ENCODE measurements at places on chromosomes 13 and 19.

DNA sequence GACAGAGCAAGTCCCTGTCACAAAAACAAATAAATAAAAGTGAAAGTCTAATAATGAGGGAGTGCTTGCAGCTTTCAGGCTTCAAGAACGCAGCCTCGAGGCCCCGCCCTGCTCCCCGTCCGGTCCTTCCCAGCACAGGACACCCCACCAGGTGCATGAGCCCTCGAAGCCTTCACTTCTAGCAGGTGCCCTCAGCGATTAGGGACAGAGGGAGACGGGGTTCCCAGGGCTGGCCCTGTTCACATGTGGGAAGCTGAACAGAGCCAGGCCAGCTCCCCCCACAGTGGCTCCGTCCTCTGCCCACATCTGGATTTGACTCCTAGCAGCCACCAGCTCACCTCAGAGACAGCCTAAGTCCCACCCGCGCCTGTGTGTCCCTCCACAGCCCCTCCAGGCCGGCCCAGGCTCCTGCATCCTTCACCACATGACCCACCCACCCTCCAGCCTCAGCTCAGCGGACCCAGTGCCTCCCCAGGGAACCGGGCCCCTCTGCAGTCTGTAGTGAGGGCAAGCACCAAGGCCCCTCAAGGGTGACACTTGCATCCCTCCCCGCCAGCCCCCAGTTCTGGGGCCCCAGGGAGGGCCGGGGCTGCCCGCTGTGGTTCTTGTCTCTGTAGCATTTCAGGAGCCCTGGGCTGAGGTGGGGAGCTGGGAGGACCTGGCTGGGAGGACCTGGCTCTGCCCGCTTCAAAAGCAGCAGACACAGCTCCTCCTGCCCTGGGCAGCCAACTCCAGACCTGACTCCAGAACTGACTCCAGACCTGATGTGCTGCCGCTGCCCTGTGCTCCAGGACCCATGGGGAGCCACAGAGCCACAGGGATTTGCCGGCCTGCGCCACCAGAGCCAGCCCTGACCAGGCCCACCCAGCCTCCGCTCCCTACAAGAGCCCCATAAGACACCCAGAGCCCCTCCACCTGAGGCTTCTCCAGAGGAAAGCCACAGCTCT is 27.2 kb downstream of the GPX4 start:
- DNase-seq = no peak

GRCh38 chr13:100434010-100434763 is 154.4 kb downstream of the GGACT start:
- no peak for DNase-seq

- DNase-seq = no peak
Measured at GRCh38 chr13:96041326-96042110, 11.7 kb downstream of the UGGT2 start.

DNA sequence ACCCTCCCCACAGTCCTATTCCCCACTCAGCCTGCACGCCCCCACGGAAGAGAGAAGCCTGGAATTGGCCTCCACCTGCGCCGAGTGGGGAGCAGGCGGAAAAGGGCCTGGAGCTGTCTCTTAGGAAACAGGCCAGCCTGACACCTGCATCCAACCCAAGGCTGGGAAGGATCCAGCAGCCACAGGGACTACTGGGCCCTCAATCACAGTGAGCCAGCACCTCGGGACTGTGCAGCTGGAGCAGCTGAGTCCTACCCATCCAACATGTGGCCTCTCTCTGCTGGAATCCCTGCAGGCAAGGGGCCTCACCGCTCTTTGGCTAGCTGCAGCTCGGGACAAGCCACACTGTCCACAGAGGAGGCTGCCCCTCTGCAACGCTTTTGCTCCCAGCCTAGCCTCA is 8.3 kb upstream of the EPHX3 start:
- no peak for DNase-seq

DNA sequence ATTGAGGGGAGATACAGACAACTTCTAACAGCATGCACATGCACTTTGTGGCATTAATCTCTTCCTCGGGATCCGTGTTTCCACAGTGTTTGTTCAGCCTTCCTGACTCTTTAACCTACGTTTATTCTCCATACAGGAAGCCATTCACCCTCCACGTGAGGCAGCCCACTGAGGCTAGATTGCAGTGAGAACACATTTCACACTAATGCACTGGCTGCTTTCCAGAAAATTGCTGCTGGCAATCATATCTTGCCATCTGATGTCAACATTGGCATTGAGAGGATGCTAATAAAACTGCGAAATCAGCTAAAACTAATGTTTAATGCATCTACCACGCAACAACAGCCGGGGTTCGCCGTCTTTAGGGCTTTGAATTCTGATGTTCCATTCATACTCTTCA is 30.0 kb downstream of the DCLK1 start:
- DNase-seq = no peak

DNA sequence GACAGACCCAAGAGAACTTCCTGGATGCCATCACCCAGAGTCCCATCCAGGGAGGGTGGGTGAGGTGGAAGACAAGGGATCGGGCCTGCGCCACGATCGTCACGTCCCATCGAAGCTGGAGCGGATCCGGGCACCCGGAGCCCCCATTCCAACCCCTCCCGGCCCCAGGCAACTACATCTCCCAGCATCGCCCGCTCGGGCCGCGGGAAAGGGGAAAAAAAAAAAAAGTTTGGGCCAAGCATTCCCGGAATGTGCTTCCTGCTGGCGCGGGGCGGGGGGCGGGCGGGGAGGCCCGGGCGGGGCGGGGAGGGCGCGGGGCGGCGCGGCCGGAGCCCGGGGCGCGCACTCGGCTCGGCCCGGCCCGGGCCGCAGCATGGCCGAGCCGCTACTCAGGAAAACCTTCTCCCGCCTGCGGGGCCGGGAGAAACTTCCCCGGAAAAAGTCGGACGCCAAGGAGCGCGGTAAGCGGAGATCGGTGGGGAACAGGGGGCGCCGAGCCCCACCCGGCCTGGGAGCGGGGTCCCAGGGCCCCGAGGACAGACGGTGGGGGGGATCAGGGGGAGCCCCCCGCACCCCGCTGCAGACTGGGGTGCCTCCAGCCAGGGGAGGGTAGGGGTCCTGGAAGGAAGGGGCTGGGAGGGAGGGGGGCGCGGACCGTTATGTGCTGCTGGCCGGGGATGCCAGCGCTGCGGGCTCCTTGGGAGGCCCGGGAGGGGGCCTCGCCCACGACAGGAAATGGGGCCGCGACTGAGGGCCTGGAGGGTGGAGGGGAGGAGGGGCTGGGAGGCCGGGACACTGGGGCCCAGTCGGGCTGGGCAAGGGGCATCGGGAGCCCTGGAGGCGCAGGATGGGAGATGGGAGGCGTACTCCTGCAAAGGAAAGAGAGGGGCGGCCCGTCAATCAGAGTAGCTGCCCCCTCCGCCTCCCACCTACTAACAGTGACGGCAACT is at the start of gene SYDE1:
Gene SYDE1 (plus strand): TSS at position 341 of the 950 bp plus-strand sequence. CDS start 33 bp downstream, at position 374.
- no peak for DNase-seq

DNA sequence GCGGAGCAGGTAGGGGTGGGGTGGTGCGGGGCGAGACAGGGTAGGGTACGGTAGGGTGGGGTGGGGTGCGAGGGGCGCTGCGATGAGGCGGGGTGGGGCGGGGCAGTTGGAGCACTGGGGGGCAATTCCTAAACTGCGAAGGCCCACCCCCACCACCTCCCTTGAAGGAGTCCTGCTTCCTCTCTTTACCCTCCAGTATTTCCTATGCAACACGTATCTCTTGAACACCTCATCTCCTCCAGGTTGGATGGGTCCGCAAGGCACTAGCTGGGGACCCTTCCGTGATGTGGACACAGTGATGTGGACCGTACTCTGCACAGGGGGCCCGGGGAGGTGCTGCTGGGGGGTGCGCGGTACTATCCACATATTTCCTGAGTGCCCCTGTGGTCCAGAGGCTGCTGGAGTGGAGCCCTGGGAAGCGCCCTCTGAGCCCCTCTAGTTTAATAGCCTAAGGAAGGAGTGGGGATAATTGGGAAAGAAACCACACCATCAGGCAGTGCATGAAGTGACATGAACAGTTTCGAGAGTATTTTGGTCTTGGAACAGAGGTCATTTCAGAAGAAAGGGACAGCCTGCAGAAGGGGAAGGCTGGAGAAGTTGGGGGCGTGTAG is 1.1 kb downstream of the IL17D start:
- no peak for DNase-seq

DNA sequence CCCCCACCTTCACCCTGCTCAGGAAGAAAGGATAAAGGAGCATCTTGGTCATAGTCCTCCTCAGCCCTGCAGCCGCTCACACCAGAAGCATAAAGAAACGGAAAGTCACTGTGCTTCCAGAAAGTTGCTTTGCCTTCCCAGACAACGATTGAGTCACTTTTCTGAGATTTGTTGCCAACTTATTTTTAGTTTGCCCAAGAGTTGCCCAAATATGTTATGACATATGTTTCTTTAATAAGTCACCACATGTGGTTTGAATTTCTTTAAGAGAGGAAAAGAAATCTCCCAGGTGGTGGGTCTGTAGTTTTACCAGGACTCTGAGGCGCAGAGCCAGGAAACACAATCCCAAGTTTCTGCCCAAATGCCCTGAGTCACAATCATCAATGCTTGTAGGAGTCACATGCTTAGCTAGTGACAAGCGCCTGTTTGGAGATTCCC is 63.4 kb upstream of the LRCH1 start:
- no peak for DNase-seq

- no peak for DNase-seq
Measured at GRCh38 chr19:19304186-19304965, 15.9 kb downstream of the SUGP1 start.

- no peak for DNase-seq
Measured at GRCh38 chr13:30907121-30907861, 1.2 kb downstream of the MEDAG start.

GRCh38 chr13:73608157-73608516 is 526.1 kb downstream of the KLF12 start:
- no peak for DNase-seq

DNA sequence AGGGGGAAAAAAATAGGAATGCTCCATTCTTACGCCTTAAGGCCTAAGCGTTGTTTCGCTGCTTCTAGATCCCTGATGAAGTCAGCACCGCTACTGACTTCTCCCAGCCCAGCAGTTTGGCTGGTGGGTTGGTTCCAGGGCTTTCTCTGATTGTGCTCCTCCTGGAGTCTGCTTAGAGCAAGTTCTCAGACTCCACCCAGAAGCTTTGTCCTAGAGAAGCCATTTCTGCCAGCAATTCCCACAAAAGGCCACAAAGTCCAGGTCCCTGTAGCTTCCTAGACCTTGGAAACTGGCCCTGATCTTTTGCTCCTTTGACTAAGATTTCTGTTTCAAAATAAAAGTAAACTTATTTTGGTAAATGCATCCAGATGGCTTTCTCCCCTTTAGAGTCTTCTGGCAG is 65.4 kb downstream of the KCTD12 start:
- no peak for DNase-seq

DNA sequence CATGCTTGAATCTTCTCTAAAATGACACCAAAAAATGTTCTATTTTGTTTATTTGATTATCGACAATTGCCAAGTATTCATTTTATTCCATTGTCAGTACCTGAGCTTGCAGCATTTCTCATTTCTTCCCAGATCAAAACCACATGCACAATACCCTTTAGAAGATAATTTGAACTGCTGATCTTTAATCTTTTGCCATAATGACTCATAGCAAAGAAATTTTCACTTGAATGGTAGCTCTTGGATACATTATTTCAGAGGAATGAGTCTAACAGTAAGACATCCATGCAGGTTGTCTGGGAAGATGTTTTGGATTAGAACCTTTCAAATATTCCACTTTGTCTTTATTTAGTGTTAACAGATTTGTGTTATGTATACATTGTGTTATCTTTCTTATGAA is 42.0 kb upstream of the RXFP2 start:
- DNase-seq = no peak

DNA sequence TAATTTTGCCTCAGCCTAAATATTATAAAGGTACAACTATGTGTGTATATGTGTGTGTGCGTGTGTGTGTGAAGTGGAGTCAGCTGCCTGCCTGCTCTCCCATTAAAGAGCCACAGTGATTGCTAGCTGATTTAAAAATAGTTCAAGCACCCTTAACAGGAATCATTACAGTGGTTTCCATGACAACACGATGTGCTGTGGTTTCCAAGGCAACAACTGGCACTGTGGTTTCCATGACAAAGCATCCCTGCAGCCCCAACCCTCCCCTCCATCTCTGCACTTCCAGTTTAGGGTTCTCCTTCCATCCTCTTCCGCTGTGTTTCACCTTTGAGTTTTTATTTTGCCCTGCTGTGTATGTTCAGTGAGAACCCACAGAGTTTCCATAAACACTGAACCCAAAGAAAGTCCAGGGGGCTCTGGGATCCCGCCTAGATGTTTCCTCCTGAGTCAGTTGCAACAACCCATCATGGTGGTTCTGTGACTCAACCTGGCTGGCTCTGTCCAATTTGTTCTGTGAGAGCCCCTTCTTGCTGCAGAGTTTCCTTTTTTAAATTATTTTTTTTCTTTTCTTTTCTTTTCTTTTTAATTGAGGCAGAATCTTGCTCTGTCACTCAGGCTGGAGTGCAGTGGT is 7.1 kb upstream of the PNMA8A start:
- no peak for DNase-seq

GRCh38 chr19:55641426-55642152 is 787 bp downstream of the ZNF580 start:
- DNase-seq = no peak
